Activated CD4-positive, alpha-beta T cell treated with anti-CD3 and anti-CD28 coated beads, Interleukin-2, amount 50 U/mL, for 48 hours (primary cell): ENCODE measurements at places on chromosomes 12 and 14.
A peak's percentile ranks its signal among the peaks of the same experiment; 100 is the strongest.

DNA sequence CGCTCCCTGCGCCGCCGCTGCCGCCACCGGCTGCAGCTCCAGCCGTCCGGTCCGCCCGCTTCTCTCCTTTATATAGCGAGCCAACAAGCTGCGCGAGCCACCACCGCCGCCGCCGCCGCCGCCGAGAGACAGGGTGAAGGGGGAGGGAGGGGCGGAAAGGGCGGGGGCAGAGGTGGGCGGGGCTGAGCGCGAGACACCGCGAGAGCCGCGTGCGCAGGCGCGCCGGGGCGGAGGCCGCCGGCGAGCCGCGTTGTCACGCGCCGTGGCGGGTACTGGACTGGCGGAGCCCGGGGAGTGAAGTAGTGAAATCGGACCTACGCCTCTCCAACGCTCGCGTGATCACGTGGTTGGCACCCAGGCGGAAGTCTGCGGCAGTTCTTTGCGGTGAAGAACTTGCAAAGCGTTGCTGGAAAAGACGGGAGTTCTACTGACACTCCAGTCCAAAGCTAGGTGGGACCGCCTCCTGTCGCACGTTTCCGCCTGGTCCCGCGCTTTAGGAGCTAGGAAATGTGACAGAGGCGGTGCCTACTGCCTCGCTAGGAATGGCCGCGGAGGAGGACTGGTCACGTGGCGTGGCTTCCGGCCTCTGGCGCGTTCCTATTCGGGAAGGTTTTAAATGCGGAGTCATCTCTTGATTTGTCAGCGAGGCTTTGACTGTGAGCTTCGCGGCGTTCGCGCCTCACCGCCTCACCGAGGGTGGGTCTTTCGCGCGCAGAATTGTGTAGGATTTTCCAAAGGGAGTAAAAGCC is at the start of gene GTF2A1:
Gene GTF2A1, minus strand, starts transcription at position 130 of the 749 bp plus-strand sequence. CDS start 441 bp downstream, outside the sequence.
- DNase-seq = peak; percentile 89

DNA sequence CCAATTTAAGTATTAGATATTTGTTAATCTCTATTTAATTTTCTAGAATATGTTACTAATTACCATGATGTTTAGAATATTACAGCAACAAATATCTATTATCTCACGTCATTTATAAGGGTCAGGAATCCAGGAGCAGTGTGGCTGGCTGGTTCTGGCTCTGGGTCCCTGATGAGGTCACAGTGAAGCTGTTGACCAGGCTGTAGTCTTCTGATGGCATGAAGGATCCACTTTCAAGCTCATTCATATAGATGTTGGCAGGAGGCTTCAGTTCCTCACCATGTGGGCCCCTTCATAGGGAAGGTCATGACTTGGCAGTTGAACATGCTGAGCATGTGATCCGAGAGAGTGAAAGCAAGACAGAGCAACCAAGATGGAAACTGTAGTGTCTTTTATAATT is 375.6 kb downstream of the ATP23 start:
- no peak for DNase-seq

- DNase-seq = no peak
Measured at GRCh38 chr14:91848504-91849001, 18.8 kb downstream of the TC2N start.

GRCh38 chr12:58465418-58465817 is 454.9 kb downstream of the LRIG3 start:
- no peak for DNase-seq

DNA sequence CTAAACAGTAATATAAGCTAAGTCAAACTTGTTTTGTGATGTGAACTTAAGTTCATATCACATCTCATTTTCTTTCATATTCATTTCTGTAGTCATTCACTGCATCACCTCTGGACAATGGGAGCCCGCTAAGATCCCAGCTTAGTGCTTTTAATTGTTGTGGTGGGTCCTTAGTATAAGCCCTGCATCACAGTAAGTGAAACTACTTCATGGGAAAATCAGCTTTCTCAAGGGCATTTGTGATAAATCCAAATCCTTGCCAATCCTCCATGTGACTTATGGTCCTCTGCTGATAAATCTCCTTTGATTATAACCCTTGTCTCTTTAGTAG is 98.3 kb downstream of the PLEKHA5 start:
- DNase-seq = no peak

DNA sequence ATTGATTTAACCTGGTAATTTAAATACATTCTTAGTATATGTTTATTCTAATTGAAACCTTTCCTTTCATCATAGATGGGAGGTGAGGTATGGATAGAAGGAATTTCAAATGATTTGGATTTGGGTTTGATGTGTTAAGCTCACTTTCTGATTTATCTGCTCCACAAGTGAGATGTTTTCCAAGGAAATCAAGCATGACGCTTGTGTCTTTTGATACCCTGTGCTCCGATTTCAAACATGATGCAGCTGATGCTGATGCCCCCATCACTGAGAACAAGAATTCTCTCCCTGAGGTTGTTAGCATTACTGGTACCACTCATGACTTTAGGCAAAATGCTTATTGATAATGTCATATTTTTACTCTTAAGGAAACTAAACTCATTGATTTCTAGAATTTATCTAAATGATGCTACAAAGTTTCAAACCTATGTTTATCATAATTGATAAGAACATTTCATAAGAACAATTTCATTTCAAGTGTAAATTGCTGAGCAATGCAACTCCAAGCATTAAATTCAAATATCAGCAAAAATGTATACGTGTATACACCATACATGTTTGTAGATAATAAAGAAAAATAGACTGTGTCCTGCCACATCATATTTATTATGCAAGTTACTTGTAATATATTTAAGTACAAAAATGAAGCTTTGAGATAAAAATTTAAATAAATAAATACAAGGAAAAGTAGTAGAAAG is 75.5 kb upstream of the LRIG3 start:
- no peak for DNase-seq

- no peak for DNase-seq
Measured at GRCh38 chr14:22386924-22387775, 201.9 kb downstream of the DAD1 start.

DNA sequence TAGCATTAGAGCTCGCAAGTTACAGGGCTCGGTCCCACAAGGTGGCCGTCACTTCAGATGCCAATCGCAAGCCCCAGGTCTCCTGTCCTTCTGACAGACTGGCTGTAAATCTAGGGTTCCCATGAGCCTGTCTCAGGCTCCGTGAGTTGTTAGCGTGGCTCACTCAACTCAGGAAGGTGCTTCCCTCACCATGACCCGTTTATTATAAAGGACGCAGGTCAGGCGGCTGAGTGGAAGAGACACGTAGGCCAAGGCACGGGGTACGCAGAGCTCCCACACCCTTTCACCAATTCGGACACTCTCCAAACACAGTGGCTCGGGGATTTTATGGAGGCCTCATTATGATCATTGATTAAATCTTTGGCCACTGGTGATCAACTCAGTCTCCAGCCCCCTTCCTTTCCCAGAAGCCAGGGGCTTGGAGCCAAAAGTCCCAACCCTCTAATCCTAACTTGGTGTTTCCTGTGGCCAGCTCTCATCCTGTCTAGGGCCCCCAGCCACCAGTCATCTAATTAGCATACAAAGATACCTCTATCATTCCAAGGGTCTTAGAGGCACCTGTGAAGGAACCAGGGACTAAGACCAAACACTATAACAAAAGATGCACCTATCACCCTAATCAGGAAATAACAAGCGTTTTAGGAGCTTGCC is 25.8 kb upstream of the LRTM2 start:
- DNase-seq = no peak

DNA sequence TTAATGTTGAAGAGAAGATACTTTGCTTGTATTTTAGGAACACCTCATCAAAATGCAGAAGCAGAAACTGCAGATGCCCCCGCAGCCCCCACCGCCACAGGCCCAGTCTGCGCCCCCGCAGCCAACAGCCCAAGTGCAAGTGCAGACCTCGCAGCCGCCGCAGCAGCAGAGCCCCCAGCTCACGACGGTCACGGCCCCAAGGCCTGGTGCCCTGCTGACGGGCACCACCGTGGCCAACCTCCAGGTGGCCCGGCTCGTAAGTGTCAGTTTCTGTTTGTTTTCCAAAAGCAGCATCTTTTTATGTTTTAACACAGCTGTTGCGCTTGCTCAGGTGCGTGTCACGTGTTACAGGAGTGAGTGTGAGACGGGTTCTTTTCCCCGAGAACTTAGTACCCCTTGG is 79.5 kb downstream of the DDX51 start:
- no peak for DNase-seq

- no peak for DNase-seq
Measured at GRCh38 chr12:62893276-62893675, 41.7 kb downstream of the PPM1H start.

DNA sequence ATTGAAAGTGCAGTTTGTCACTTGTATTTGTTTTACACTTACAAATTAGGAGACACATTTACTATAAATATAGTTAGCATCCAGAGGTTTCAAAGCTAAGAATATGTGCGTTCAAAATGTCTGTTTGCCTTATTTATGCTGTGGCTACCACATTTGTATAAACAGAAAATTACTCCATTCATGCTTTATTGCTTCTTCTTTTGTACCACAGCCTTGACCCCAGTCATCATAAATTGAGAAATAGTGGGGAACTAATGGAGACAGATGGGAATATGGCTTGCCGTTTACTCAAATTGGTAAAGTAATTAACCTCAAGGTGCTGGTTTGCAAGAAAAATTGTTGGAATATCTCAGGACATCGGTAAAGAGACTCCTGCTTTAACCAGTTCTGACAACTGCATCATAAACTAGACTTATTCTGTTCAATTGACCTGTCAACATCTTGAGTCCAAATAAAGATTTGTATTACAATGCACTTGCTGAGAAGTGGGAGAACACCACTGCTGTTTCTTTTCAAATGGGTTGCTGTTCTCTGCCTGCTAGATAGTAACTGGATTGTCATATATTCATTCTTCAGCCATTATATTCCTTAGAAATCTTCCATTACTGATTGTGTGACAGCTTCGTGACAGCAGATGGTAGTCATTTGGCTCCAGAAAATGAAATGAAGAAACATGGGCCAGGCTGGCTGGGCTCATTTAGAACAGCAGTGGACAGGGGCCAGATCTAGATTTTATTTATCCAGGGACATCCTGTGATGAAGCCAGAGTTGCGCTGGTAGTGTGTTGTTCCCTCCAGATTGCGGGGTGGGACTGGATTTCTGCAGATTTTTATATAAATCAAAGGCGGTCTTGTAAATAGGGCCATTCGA is 354.4 kb downstream of the EGLN3 start:
- no peak for DNase-seq

GRCh38 chr14:49999146-49999761 is 106.4 kb downstream of the ARF6 start:
- peak; percentile 83 for DNase-seq

DNA sequence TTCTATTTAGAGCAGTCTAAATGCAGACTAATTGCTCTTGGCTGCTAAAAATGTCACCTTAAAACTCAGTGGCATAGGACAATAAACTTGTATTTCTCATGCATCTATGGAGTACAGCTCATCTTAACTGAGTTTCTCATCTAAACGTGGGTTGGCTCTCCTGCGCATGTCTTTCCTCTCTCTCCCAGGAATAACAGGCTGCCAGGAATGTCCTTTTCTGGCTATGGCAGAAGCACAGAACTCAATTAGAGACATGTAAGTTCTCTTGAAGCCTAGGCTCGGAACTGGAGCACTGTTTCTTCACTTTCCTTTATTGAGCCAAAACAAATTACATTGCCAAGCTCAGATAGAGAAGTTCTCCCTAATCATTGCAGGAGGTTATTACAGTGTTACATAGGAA is 722.3 kb upstream of the FLRT2 start:
- DNase-seq = no peak
